ENCODE measurements at places on chromosomes 12 and 14. TPM values are rescaled to one million over a fixed set of nuclear protein-coding genes. Genes with fewer than 3 reads are reported as not detected.

ATP5MC2 gene
- 331 TPM for polyA plus RNA-seq

RNASE4 gene
- polyA plus RNA-seq = not detected

CLEC2A gene
- not detected for polyA plus RNA-seq

ACOT6 gene
- not detected for polyA plus RNA-seq

DLK1 gene
- polyA plus RNA-seq = 14.8 TPM
